ENCODE measurements at places on chromosomes 3 and 15.

- no peak for DNase-seq
Measured at GRCh38 chr15:42691770-42692169, 45.2 kb downstream of the CDAN1 start.

GRCh38 chr3:62870321-62870720, 4.9 kb downstream of the CADPS start:
- DNase-seq = no peak

GRCh38 chr15:42385980-42386700, 26.8 kb downstream of the CAPN3 start:
- DNase-seq = no peak

- DNase-seq = no peak
Measured at GRCh38 chr3:103851793-103852192, 1417.0 kb downstream of the ZPLD1 start.

GRCh38 chr15:47194718-47195117, 522.6 kb upstream of the SEMA6D start:
- DNase-seq = no peak

DNA sequence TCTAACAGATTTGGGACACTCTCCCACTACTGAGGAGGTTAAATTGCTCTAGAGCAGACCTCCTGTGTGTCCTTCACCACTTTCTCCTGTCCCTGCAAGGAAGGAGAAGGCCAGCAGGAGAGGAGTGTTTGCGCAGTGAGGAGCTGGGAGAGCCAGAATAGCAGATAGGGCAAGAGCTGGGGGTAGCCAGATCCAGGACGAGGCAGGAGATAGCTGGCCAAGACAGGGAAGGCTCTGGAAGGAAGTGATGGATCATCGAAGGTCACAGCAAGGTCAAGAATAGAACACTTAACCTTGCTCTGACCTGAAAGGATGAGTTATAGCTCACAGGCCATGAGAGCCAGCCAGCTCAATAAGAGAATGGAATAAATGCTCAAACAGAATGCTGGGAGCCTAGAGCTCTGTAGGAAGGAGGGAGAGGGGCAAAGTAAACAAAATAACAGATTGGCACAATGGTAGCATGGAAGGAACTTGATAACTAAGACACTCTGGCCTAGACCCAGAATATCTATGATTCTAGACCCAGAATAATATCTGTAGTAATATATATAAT, 37.5 kb upstream of the FSIP1 start:
- DNase-seq = no peak

Data from suppressor macrophage (primary cell).